ENCODE measurements at places on chromosomes 6 and 20.

- DNase-seq = no peak
Measured at GRCh38 chr6:169185011-169185521, 68.6 kb downstream of the THBS2 start.

DNA sequence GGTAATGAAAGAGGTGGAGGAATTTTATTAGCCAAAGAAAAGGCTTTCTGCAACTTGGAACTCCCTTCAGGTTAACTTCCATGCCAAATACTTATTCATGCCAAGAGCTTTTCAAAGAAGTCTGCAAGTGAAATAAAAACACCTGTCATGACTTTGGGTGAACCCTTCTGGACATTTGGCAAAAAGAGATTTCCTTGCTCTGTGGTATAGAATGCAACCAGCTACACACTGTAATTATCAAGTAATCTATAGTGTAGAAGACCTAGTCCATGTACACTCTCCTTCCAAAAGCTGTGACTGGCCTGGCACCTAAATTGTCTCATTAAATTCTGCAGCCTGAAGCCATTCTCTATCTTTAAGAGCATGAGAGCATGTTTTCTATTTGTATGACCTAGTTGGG, 232.3 kb downstream of the COL12A1 start:
- DNase-seq = no peak

DNA sequence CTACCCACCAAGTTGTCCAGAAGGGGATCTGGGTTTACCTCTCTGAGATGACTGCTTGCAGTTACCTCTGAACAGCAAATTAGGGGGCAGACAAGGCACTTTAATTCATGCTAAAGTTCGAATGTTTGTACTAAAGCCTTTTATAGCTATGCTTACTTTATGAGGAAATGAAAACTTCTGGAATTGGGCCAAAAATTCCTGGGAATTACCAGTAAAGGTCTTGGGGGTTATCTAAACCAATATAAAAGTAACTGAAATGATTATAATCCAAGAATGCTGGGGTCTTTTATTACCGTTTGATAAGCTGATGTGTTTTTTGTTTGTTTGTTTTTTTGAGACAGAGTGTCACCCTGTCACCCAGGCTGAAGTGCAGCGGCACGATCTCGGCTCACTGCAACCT, 7.9 kb upstream of the LZTS3 start:
- no peak for DNase-seq

DNA sequence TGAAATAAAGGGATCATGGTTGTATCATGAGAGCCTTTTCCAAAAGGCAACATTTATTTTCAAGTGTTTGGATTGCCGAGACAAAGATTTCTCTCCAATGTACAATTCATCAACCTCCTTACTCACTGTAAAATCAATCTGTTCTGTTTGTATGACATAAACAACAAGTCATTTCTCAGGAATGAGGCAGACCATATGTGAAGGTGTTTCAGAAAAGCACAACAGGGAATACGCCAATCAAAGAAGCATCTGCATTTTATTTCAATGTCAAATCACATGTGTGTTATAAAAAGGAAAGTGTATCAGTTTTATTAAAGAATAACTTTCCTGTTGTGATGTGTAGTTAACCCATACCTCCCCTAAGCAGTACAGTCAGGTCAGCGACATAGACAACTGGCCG, 653.7 kb downstream of the TFAP2A start:
- DNase-seq = no peak

DNA sequence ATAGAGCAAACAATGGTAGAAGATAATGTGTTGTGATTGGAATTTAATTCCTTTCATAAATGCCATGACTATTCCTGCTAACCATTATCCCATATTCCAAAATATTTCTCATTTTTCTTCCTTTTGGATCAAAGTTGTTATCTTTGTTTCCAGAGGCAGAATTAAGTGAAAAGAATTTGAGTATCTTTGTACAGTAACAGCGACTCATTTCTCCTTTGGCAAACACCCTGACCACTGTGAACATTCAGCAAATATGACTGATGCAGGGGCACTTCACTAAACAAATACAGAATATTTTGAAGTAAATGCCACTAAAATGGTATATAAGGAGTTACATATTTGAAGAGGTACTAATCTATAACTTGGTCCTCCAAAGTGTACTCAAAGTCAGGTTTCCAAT, 105.0 kb upstream of the LAMP5 start:
- no peak for DNase-seq

DNA sequence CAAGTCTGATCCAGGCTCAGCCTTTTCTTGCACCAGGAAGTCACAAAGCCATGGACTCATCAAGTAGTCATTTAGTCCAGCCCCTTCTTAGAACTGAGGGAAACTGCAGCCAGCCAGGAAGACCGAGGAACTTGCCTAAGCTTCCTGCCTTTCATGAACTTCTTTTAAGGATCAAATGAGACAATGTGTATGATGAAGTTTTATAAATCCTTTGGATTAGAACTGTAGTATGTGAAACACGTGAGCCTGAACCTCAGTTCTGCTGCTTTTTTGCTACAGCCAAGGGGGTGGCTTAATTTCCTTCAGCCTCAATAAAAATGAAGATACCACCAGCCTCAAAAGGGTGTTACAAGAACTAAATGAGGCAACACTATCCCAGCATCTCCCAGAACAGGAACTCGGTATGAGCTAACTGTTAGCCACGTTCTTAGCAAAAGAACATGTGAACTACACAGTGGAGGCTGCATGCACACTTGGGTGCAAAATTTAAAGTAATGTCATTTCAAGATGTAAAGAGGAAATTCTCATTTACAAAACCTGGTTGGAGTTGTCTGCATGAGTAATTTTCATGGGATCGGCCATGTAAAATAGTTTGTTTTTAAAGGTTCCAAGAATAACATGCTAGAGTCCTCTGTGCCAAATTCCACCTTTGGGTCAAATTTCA, 76.0 kb upstream of the TBC1D7 start:
- DNase-seq = no peak

DNA sequence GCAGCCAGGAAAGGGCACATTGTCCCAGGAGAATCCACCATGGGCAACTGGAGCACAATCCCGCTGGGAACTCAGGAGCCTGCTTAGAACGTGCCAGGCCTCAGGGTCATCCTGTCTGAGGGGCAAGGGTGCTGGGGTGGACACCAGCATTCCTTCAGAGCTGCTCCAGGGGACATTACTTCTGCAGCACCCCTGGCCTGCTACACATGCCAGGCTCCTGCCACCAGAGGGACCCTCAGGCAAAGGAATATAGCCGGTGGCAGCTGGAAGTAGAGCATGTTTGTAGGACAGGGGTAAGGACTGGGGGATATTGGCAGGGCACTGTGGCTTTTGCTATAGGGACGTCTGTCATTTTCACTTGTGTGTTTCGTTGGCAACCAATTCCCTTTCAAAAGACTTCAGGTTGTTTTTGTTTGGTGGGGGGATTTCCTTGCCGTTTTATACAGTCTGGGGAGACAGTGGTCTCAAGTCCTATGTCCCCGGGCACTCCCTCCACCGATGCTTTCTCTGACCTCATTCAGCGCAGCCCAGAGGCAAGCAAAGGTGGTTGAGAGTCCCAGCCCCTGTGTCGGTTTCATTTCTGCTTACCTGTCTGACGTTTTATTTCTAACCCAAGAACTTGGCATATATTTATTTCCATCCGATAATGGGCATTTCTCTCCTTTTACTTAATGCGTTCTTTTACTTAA, 130.8 kb downstream of the JPH2 start:
- DNase-seq = no peak

- no peak for DNase-seq
Measured at GRCh38 chr20:33772439-33772838, 38.7 kb upstream of the CHMP4B start.

DNA sequence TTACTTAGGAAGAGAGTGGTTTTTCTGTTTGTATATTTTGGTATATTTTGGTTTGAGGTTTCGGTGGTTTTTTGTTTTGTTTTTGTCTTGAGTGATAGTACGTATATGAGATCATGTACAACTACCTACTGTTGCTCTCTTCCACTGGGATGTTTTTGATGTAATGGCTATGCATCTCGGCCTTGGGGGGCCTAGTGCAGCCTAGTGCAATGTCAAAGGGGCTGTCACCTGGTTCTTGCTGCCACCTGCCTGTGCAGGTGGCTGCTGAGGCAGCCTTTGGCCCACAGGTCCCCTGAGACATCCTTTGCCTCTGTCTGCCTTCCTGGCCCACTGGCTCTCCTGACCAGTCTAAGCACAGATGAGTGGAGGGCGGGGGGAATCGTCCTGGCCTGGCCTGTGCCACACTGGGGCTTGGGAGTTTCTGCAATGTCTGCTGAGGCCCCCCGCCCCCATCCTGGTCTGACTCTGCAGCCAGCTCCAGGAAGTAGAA, 546.6 kb downstream of the CD83 start:
- no peak for DNase-seq

- no peak for DNase-seq
Measured at GRCh38 chr6:45488889-45489288, 111.2 kb upstream of the SUPT3H start.

GRCh38 chr6:102736941-102737368, 1343.4 kb downstream of the GRIK2 start:
- DNase-seq = no peak

- no peak for DNase-seq
Measured at GRCh38 chr6:21604081-21604480, 10.5 kb downstream of the SOX4 start.

DNA sequence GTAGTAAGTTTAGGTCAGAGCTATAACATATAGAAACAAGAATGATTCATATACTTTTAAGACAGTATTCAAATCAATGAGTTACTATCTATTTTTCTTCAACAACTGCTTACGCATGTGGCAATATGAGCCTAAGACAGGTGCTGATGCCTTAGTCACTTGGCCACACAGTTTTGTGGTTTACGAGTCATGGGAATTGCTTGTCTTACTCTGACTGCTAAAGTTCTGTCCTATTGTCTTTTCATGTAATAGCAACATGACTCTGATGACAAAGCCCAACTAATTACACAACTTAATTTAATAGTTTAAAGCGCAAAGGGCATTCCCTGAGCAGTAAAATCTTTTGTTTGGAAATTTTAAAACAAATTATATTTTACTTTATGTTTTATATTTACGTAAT, 159.3 kb upstream of the CENPW start:
- DNase-seq = no peak

GRCh38 chr6:2866171-2866846, 24.6 kb upstream of the SERPINB1 start:
- no peak for DNase-seq
